ENCODE measurements at places on chromosomes 1 and 21.
A peak's percentile ranks its signal among the peaks of the same experiment; 100 is the strongest.

GRCh38 chr21:42198929-42199867, 19.7 kb upstream of the ABCG1 start:
- DNase-seq, result peak; percentile 92

DNA sequence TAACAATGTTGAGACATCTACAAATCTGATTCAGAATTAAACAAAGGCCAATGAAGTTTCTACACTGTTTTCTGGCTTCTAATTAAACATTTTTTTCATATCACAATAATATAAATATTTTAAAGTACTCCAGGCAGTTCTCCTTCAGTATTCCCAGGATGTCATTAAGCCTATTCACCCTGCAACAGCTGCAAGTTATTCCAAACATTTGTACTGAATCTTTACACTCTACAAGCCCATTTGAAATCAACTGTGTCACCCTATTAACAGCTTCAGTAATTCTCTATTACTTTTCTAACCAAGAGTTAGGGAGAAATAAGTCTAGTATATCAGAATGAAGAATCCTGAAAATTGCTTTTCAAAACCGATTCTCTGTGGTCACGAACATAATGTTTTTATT, 124.6 kb downstream of the OLFML2B start:
- no peak for DNase-seq

DNA sequence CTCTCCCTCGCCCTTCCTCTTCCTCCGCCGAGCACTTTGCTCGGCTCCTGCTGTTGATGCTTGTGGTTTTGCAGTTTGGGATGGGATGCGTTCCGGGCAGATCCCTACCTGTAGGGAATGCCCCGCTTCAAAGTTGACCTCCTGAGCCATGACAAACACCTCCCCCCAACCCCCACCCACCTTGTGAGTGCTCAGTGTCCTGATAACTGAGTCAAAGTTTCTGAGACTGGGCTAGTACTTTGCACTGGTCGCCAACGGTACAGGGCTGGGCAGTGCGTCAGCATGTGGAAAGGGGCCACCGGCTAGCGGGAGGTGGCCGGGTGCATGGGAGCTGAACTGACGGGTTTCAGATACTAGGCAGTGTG, 771 bp downstream of the RABGAP1L start:
- DNase-seq, result peak; percentile 25

GRCh38 chr1:24803220-24803619, 58.0 kb downstream of the CLIC4 start:
- DNase-seq, result no peak

- no peak for DNase-seq
These were observed 37.9 kb downstream of the WNT4 start for GRCh38 chr1:22104865-22105437.

Data from AML-193 (cell line).